CD4-positive, alpha-beta T cell treated with Interleukin-15 for 1 hour (primary cell): ENCODE measurements at places on chromosomes 2 and 18.

- no peak for DNase-seq
These were observed 8.0 kb downstream of the SIX3 start for GRCh38 chr2:44949329-44950151.

DNA sequence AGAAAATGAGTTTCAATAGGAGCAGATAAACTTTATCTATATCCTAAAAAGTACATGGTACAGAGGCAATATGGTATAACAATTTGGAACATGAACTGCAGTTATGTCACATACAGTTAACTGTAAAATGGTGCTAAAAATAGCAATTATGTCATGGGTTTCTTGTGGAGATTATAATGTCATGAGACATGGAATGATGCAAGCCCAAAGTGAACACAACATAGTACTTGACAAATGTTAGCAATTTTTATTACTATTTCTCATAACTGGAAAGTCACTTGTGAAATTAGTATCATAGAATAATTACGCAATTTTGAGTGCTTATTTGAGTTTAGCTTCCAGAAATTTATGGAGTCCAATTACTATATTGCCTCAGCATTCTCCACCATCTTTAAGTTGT lies 1263.4 kb downstream of the DSC3 start:
- no peak for DNase-seq

DNA sequence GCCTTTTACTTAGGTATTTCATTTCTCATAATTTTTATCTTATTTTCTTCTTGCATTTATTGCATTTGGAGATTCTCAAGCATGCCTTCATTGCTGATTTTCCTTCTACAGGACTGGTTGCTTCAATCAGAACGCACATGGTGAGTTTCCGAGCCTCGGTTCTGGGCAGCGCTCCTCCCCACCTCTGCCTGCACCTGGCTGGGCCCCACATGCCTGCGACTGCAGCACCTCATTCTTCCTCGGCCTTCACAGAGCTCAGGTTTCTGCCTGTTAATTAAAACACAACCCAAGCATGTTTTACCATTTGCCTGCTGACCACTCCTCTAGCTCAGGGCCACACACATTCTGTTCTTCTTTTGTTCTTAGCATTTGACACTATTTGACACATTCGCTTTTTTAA lies 398.8 kb downstream of the GALR1 start:
- DNase-seq, result no peak

GRCh38 chr2:235793163-235793752 lies 299.4 kb downstream of the AGAP1 start:
- DNase-seq, result no peak

GRCh38 chr18:47953471-47953931 lies 23.0 kb upstream of the SMAD2 start:
- peak; percentile 55 for DNase-seq

DNA sequence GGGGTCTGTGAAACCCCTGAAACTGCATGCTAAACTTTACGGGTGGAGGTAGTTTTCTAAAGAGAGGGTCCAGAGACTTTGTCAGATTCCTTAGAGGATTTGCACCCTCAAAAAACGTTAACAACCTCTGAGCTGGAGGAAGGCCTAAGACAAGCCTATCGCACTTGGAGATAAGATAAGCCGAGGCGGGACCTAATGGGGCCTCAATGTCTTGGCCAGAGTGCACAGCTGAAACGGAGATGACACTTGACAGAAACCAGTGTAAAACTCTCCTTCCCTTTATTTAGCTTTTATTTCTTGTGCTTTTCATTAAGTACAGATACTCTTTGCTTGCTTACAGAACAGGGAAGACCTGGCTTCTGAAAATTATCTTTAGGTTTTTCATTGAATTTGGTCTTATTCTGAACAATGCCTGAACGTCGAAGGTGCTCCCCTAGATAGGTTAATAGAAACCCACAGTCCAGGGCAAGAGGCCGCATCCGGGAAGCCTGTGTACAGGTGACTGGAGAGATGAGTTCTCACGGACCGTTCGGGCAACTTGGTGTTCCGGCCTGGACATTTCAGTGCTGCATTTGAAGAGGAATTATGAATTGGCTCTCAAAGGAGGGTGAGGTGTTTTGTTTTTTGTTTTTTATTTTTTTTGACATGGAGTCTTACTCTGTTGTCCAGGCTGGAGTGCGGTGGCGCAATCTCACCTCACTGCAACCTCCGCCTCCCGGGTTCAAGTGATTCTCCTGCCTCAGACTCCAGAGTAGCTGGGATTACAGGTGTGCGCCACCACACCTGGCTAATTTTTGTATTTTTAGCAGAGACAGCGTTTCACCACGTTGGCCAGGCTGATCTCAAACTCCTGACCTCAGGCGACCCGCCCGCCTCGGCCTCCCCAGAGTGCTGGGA lies 49.7 kb downstream of the SH3BP4 start:
- no peak for DNase-seq

DNA sequence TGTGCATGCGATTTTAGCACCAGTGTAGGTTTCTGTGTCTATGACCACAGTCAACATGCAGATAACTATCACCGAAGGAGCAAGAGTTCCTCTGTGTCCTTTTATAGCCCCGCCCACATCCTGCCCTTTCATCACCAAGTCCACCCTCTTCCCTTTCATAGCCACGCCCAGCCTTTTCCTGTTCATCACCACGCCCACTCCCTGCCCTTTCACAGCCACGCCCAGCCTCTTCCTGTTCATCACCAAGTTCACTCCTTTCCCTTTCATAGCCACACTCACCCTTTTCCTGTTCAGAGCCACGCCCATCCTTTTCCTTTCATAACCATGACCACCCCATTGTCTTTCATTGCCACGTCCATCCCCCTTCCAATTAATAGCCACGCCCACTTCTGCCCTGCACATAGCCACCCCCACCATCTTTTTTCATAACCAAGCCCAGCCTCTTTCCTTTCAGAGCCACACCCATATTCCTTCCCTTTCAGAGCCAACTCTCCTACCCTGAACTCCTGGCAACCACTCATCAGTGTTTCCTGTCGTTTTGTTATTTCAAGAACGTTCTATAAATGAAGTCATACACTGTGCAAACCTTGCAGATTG lies 273.9 kb downstream of the MYT1L start:
- DNase-seq, result peak; percentile 64

DNA sequence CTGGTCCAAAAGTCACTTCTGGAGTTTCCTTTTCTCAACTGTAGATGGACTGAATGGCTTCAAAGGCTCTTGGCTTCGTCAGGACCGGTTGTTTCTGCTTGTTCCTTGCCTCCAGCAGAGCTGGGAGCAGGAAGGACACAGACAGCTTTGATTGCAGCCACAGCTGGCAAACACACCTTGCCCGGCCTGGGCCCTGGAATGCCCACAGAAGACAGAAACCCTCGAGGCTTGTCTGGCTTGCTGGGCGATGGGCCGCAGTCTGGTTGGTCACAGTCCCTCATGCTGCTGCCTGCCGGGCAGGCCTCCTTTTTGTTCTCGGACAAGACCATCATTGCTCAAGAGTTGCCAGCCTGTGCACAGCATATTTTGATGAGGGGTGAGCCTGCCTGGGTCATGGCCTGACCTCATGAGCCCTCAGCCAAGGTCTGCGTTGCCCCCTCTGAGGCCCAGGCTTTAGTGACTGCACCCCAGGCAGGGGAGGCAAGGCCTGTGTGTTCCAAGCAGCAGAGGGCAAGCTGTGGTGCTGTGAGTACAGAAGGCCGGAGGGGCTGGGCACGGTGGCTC lies 37.8 kb downstream of the ATP6V1C2 start:
- DNase-seq, result no peak
